ENCODE measurements at places on chromosomes 7 and 10.

GRCh38 chr10:1520909-1521565 lies 216.3 kb downstream of the ADARB2 start:
- no peak for DNase-seq

DNA sequence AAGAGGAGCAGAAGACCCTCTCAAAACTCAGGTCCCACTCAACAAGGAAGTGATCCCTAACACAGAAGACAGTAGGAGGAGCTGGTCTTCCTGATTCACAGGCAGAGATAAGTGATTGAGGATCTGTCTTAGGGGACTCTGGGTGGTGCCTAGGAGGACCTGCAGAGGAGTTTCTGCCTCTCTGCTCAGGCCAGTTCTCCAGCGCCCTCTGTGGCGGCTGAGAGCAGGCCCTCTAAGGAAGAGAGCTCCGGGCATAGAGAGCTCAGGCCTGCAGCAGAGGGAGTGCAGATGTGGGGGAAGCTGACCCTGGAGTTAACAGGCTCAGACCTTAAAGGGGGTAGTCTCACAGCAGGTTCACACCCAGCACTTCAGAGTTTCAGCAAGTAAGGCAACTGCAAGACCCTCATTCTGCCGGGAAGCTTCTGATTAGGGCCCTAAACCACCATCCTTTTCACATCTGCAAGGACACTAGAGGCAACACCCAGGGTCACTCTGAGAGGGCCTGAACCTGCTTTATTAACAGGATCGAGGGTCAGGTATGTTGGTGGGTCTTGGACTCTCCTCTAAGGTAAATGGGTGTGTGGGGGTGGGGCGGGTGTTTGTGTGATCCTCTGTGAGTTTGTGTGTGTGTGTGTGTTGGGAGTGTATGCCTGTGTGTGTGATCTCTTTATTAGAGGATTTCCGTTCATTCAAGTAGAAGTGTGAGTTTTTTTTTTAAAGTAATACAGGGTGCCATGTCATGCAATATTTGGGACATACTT lies 57.6 kb upstream of the TARP start:
- DNase-seq = no peak

DNA sequence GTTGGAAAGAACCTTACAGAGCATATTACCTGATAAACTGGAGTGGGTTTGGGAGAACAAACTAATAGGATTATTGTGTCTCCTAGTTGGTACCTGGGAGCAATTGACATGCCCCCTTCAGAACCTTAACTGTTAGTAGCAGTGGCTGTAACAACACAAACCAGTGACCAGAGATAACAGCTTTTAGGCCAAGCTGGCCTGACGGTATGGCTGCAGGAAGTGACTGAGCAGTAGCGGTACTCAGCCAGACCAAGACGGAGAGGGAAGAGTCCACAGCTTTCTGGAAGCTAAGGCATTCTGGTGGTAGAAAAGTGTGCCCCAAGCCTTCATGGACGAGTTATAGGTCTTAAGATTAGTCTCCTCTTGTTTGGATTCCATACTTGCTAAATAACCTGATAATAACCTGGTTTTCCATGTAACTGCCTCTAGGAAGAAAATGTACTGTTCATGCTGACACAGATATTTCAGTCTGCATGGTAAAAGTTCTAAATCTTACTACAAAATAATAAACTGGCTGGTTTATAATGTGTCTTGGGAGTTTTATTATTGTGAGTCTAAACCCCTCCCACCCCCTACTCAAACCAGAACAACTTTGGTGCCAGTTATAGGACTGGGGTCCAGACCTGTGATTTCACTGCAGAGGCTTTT lies 11.3 kb downstream of the NOLC1 start:
- no peak for DNase-seq

GRCh38 chr7:36096460-36097095 lies 56.5 kb upstream of the EEPD1 start:
- no peak for DNase-seq

DNA sequence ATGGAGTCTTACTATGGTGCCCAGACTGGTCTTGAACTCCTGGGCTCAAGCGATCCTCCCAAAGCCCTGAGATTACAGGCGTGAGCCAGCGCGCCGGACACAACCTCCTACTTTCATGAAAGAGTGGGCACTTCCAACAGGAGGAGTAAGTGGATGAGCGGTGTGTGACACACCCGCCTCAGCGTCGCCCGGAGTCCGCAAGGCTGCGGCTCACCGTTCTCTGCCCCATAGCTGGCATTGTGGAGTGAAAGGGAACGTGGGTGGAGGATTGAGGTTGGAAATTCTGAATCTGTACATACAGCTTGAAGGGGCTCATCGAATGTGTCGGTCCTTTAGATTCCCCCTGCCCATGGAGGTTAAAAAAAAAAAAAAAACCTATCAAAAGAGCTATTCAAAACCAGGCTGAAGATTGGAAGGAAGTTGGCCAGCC lies 524 bp upstream of the PRXL2A start:
- DNase-seq = no peak

GRCh38 chr7:46109437-46109836 lies 188.4 kb upstream of the IGFBP3 start:
- no peak for DNase-seq

- no peak for DNase-seq
Observed at GRCh38 chr10:118764195-118764594, 9.4 kb upstream of the CACUL1 start.

GRCh38 chr7:155166673-155167370 lies 96.7 kb downstream of the HTR5A start:
- peak; percentile 70 for DNase-seq

GRCh38 chr10:71010730-71011129 lies 122.4 kb upstream of the PCBD1 start:
- DNase-seq = no peak

DNA sequence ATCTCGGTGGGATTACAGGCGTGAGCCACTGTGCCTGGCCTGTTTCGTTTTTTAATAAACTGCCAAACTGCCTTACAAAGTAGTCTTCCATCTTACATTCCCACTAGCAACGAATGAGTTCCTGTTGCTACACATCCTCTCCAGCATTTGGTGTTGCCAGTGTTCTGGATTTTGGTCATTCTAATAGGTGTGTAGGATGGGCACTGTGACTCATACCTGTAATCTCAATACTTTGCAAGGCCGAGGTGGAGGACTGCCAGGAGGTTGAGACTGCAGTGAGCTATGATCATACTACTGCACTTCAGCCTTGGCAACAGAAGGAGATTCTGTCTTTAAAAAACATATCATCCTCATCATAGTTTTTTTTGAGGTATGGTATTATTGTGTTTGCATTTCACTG lies 21.4 kb upstream of the RSBN1L start:
- no peak for DNase-seq

GRCh38 chr7:117041822-117042221 lies 88.5 kb downstream of the ST7 start:
- DNase-seq = no peak

DNA sequence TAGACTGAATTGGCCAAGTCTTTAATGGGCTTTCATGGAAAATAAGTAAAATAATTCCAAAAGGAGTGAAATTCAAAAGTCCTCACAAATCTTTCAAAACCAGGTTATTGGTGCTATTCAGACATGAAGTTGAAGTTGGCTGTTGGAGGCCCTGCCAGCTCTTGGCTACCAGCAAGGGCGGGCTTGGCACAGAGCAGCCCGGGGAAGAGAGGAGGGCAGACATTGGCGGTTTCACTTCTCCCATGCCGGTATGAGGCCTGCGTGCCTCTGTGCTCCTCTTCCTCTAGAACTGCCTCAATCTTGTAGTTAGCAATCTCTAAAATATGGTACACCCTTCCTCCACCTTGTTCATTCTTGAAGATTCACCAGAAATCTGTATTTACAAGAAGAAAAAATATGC lies 16.4 kb upstream of the NPS start:
- DNase-seq = no peak
